Hypothalamus (tissue), 51 donors: ENCODE measurements at places on chromosomes 16 and 17.

DNA sequence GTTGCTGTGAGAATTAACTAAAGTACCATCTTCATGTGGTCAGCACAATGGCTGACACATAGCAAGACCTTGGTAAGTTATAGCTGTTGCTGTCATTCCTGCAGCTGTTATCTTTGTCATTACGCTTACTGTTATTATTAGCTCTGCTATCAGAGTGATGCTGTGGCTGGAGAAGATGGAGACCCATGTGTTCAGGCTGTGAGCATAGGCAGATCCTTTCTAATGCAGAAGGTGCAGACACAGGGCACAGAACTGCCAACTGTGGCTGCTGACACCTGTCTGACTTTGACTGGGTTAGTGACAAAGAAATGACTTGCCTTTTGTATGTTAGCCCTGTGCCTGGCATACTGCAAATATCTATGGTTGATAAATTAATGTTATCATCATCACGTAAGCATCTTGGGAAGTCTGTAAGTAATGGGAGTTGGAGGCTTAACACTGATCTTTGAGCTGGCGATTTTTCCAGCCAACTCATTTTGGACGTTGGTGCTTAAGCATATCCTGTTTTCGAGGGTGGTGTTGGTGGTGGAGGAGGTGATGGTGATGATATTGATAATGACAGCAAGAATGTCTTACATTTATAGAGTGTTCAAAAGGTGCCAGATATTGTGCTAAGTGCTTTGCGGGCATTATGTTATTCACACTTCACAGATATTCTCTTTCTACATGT lies 695.3 kb downstream of the WWOX start:
- DNase-seq: no peak

DNA sequence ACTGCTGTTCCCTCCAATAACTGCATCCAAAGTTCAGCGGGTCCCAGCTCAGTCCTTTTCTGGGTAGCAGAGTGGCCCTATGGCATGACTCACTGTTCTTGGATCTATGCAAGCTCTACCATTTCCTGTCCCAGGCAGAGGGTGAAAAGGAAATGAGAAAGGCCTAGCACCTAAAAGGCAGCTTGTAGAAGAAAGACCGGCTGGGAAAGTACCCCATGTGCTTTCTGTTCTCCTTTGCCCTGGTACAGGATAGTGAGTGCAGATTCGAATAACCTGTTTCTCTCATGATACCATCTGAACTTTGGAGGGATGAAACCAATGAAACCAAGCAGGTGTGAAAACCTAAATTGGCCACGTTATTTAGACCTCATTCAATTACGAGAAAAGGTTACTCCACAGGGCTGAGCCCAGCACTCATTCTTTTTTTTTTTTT lies 12.7 kb upstream of the HASPIN start:
- DNase-seq: no peak

DNA sequence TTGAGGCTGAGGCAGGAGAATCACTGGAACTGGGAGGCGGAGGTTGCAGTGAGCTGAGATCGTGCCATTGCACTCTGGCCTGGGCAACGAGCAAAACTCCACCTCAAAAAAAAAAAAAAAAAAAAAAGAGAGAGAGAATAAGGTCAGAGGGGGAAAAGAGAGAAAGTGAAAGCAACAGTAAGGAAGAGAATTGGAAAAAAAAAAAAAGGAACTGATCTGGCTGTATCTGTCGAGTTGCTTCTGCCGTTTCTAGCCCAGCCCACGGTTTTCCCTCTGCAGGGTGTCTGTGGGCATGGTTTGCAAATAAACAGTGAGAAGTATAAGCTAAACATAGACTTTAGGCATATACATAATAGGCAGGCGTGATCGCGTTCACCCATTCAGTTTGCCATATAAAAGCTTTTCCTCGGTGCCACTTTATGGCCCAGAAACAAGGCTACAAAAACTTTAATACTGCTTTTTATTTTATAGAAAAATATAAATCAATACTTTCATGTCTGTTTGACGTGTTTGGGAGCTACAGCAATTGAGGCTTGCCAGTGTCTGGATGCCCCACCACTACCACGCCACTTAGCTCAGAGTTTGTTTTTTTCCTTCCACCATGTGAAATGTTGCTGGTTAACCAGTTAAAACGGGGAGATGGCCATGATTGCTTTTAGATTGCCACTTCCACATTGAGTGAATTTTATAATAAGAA lies 436.7 kb downstream of the MAF start:
- DNase-seq: no peak

- DNase-seq: no peak
Observed at GRCh38 chr17:60455378-60455777, 33.1 kb downstream of the CHCT1 start.
